ENCODE measurements at places on chromosomes 2 and 18.

- DNase-seq = no peak
Measured at GRCh38 chr2:226911932-226912331, 76.1 kb downstream of the RHBDD1 start.

- no peak for DNase-seq
Measured at GRCh38 chr2:222296311-222296741, 2.5 kb downstream of the PAX3 start.

GRCh38 chr2:148594216-148594615, 50.3 kb upstream of the EPC2 start:
- DNase-seq = no peak

GRCh38 chr2:85560812-85561279, 447 bp downstream of the GGCX start:
- DNase-seq = no peak

DNA sequence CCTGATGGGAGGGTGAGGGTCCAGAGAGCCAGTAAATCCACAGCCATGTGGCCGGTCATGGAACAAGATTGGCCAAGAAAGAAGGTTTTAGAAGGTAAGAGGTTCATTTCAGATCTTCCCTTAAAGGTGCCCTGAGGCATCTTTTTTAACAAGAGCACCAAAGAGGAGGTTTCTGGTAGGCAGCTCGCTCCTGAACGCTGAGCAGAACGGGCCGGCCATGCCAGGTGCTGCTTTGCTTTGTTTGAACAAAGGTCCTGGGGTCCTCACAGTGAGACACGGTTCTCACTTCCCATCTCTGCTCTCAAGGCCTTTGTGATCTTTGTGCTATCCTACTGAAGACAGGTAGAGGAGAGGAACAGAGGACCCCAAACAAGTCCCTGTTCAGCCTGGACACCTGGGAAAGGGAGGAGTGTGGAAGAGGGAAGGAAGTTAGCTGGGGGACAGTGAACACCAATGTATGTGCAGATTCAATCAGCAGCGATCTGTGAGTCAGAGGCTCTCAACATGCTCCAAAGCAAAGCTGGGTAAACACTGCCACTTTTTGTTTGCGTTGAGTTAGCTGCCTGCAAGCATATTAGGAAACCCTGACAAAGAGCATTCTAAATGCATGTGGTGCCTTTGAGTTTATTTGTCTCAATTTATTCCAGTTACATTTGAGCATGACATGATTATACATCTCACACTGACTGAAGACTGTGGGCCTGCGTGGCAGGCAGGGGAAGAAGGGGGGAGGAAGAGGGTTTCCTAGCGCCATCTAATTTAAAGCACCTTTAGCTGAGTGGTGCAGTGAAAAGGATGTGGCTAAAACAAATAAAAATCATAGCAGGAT, 102.4 kb downstream of the ASB1 start:
- DNase-seq = no peak

DNA sequence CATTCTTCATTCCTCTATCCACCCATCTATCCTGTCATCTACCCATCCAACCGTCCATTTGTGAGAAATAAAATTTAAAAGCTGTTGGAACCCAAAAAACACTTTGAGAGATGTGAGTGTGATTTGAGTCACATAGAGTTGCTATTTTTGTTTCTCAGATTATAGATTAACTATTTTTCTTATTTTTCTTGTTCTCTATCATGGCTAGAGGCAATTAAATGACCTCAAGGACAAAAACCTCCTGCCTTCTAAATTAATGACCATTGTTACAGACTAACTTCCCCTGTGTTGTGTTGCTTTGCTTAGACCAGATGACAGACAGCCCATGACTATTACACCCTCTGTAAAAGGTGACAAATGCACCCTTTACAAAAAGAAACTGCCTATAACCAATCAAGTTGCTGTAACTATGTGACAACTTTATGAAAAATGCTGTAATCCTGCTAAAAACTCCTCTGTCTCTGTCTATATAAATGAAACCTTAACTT, 207.9 kb upstream of the CXCR4 start:
- no peak for DNase-seq

- no peak for DNase-seq
Measured at GRCh38 chr2:232773815-232774214, 2.5 kb downstream of the KCNJ13 start.

DNA sequence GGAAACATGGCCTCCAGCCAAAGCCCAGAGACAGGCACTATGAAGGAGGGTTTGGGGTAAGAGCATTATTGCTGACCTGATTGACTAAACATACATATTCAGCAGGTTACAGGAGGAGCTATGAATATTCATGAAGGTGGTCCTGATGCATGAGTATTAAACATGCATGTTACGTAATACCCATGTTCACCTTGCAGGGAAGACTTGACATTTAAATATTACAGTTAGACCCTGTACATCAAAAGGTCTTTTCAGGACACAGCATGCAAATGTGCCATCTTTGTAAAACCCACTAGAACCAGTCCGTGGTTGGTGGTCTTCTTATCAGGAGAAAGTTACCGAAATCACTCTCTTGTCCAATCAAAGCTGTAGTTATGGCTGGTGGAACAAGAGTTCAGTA, 59.9 kb downstream of the XRCC5 start:
- DNase-seq = no peak

GRCh38 chr18:21117409-21118131, 6.0 kb upstream of the ROCK1 start:
- no peak for DNase-seq

- no peak for DNase-seq
Measured at GRCh38 chr2:69668598-69668997, 25.1 kb upstream of the AAK1 start.
